ENCODE measurements at places on chromosomes 2 and 18.

GRCh38 chr2:68157002-68157401 is 686 bp upstream of the PNO1 start:
- peak; percentile 17 for DNase-seq

GRCh38 chr18:34707670-34708069 is 2.4 kb upstream of the DTNA start:
- peak; percentile 90 for DNase-seq

DNA sequence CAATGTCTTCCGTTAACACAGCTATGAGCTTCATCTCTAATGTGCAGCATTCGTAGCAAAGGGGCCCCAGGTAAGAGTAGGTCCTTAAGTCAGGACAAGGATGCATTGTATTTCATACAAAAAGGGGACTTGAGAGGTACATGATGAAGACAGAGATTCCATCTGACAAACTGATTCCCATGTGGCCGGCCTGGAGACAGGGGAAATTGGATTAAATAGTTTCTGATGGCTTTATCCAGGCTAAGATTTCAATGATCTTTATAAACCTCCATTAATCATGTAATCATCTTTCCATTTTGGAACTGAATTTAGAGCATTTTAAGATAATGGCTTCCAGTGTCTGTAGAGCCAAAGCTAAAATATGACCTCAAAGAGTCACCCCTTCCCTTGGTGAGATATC is 111.3 kb downstream of the NCKAP5 start:
- DNase-seq: no peak

GRCh38 chr2:177622521-177622920 is 229.9 kb downstream of the AGPS start:
- no peak for DNase-seq

- no peak for DNase-seq
Measured at GRCh38 chr2:224560549-224560948, 24.6 kb downstream of the CUL3 start.

DNA sequence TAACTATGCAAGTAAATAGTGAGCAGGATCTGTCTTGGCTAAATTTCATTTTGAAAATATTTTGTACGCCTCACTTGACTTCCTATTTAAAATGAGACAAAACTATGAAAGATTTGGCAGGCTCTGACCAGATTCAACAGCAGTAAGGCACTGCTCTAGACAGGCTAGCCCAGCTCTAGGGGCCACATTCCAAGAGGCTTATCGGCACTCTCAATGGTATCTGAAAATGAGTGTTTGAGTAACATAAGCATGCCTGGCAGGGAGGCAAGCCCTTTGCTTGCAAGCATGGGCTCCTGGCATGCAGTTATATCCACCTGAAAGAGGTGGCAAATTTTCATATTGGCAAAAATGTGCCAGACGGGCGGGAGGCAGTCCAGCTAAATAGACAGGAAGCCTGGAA is 10.5 kb downstream of the CAPN13 start:
- DNase-seq: no peak

- DNase-seq: no peak
Measured at GRCh38 chr2:79711098-79711497, 198.2 kb downstream of the CTNNA2 start.
